SJSA1 (cell line): ENCODE measurements at places on chromosomes 3 and 15.

GRCh38 chr3:100838157-100838556 is 128.9 kb downstream of the TFG start:
- no peak overlapping the region for H3K27ac ChIP-seq
- H3K27me3 ChIP-seq = no peaks in the 10 kb centered on the region
- no peak for DNase-seq
- H3K4me1 ChIP-seq = no peaks in the 10 kb centered on the region
- H3K4me3 ChIP-seq = no peak overlapping the region

GRCh38 chr3:48543271-48543866 is 13.2 kb downstream of the PFKFB4 start:
- H3K27me3 ChIP-seq = no peaks in the 10 kb centered on the region
- no peak overlapping the region for H3K27ac ChIP-seq
- DNase-seq = no peak
- H3K4me3 ChIP-seq = no peak overlapping the region
- no peaks in the 10 kb centered on the region for H3K4me1 ChIP-seq

DNA sequence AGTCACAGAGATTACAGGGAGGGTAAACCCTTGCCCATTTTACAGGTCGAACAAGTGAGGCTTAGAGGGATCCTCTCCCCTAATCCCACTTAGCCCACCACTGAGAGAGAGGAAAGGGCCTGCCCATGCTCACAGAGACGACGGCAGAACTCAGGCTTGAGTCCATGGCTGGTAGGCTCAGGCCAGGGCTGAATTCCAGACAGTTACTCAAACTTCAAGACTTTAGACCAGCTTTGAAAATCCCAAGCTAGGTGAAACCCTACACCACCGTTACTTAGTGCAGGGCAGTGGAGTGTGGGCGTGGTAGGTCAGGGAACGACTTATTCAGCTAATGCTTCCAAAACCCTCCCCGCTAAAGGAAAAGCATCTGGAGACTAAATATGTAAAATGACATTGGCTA is 16.4 kb downstream of the GRIP2 start:
- no peaks in the 10 kb centered on the region for H3K4me1 ChIP-seq
- H3K4me3 ChIP-seq = no peak overlapping the region
- no peaks in the 10 kb centered on the region for H3K27me3 ChIP-seq
- no peak overlapping the region for H3K27ac ChIP-seq
- no peak for DNase-seq
- H3K36me3 ChIP-seq = no peaks in the 10 kb centered on the region

GRCh38 chr3:32880225-32880624 is 62.4 kb downstream of the TRIM71 start:
- no peaks in the 10 kb centered on the region for H3K27me3 ChIP-seq
- DNase-seq = no peak
- peaks cover 9% of the 10 kb centered on the region; the same call in 1 of the 2 replicates for H3K4me1 ChIP-seq
- no peak overlapping the region for H3K4me3 ChIP-seq
- no peak overlapping the region for H3K27ac ChIP-seq
- H3K36me3 ChIP-seq = no peaks in the 10 kb centered on the region

DNA sequence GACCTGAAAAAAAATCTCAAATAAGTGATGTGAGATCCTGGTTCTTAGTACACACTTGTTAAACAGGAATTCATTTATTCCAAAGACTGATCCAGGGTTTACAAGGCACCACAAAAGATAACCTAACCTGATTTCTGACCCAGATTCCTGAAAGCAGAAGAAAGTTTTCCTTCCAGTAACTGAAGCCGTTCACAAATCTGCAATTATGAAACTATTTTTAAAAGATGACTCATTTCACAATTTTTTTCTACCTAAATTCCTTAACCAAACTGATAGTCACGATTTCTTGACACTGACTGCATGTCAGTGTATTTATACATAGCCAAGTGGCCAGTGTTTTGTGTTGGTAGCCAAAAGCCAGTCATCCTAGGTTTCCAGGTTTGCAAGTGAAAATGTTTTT is 17.1 kb downstream of the SLC9A9 start:
- no peak overlapping the region for H3K27ac ChIP-seq
- DNase-seq = no peak
- H3K27me3 ChIP-seq = no peaks in the 10 kb centered on the region
- H3K4me1 ChIP-seq = no peaks in the 10 kb centered on the region
- H3K4me3 ChIP-seq = no peak overlapping the region

- no peak overlapping the region for H3K27ac ChIP-seq
- H3K4me1 ChIP-seq = peaks cover 16% of the 10 kb centered on the region
- no peaks in the 10 kb centered on the region for H3K36me3 ChIP-seq
- no peaks in the 10 kb centered on the region for H3K27me3 ChIP-seq
- no peak for DNase-seq
- no peak overlapping the region for H3K4me3 ChIP-seq
Observed at GRCh38 chr3:195163719-195164572, 107.0 kb downstream of the XXYLT1 start.

- no peaks in the 10 kb centered on the region for H3K36me3 ChIP-seq
- no peak overlapping the region for H3K4me3 ChIP-seq
Observed at GRCh38 chr3:52440249-52440551, 4.7 kb downstream of the SEMA3G start.

DNA sequence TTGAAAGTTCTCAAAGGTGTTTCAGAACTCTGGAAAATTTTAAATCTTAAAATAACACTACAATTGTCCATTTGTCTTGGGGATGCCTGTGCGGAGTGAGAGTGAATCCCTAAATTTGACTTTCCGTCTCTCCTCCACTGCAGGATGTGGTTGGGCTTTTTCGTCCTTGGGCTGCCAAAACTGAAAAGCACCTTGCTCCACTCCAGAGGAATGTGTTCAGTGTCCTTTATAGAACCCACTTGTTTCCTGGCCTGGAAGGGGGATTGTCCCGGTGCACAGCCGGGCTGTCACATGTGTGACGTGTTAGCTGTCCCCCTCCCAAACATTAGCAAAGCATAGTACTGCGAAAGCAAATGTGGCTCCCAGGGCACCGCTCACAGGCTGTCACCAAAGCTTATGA is 69.6 kb upstream of the ATP10A start:
- DNase-seq = no peak
- H3K4me3 ChIP-seq = no peak overlapping the region
- H3K27ac ChIP-seq = no peak overlapping the region
- H3K27me3 ChIP-seq = no peaks in the 10 kb centered on the region
- H3K4me1 ChIP-seq = peaks cover 12% of the 10 kb centered on the region

- no peak overlapping the region for H3K27ac ChIP-seq
- peaks cover 3% of the 10 kb centered on the region; the same call in 1 of the 2 replicates for H3K4me1 ChIP-seq
- no peak for DNase-seq
- peaks cover 22% of the 10 kb centered on the region for H3K36me3 ChIP-seq
Observed at GRCh38 chr15:79872358-79873017, 24.3 kb downstream of the MTHFS start.

DNA sequence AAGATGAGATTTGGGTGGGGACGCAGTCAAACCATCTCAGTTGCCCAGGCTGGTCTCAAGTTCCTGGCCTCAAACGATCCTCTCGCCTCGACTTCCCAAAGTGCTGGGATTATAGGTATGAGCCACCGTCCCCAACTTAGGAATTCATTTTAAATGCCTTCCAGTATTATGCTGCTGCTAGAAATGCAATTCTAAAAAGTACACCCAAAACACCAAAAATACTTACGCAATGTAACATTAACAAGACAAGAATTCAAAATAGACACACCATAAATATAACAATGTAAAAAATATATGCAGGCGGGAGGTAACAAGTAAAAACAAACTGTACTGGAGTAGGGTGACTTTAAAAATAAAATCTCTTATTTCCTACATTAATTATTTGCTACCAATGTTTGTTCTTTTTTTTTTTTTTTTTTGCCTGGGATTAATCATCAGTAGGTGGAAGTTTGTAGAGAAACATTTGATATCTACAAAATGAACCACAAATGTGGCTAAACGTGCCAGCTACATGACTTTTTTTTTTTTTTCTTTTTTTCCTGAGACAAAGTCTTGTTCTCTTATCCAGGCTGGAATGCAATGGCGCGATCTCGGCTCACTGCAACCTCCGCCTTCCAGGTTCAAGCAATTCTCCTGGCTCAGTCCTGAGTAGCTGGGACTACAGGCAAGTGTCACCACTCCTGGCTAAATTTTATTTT is 56.8 kb downstream of the SETMAR start:
- H3K27ac ChIP-seq = no peak overlapping the region
- DNase-seq = no peak
- no peaks in the 10 kb centered on the region for H3K4me1 ChIP-seq
- H3K36me3 ChIP-seq = no peaks in the 10 kb centered on the region

DNA sequence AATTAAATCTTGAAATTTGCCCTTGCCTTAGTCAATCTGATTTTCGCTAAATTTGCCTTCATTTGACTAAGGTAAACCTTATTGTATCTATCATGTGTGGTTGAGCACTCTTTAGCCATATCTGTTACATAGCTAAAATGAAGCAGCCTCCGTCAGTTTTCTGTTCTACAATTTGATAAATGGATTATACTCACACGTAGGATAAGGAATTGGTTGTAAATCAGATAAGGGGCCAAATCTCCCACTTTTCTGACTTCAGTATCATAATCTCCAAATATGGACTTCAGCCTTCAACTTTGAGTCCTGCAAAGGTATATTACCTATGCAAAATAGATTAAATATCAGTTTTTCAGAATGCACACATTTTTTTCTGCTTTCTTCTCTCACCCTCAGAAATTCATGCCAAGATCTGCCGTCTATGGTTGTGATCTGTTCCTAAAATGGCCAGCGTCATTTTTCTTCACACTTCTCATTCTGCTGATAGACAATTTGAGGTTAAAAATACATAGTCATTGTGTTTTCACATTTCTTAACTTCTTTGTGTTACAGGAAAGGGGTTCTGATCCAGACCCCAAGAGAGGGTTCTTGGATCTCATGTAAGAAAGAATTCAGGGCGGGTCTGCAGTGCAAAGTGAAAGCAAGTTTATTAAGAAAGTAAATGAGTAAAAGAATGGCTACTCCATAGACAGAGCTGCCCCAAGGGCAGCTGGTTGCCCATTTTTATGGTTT is 36.9 kb downstream of the RAB8B start:
- DNase-seq = no peak
- no peak overlapping the region for H3K27ac ChIP-seq
- peaks cover 26% of the 10 kb centered on the region for H3K36me3 ChIP-seq
- H3K4me1 ChIP-seq = peaks cover 21% of the 10 kb centered on the region

DNA sequence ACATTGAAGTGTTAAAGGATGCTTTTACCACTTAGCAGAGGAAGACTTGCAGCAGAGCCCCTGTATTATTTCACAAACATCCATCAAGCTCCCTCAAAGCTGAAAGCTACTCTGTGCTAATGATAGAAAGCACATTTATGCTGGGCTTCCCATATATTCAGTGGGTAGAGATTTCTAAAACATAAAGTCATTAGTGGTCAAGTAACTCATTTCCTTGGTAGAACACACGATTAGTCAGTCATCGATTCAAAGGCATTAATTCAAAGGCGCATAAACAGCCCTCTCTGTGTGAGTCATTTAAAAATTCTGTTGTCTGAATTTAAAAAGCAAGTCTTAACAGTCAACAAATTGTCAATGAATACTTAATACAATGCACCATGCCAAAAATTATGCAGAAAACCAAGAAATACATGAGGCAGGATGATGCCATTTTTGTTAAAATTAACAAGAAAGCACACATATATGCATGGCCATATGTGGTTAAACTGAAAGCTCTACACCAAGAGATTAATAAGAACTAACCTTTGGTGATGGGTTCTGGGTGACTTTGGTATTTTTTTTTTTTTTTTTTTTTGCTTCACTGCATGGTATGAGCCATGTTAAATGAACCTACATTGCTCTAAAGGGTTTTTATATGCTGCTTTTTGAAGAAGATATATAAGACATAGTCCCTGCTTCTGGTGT is 61.7 kb downstream of the LDHAL6B start:
- peaks cover 20% of the 10 kb centered on the region for H3K4me1 ChIP-seq
- no peaks in the 10 kb centered on the region for H3K27me3 ChIP-seq
- DNase-seq = no peak

GRCh38 chr3:45665101-45665572 is 24.1 kb upstream of the SACM1L start:
- DNase-seq = no peak
- peaks cover 36% of the 10 kb centered on the region for H3K4me1 ChIP-seq
- no peak overlapping the region for H3K27ac ChIP-seq
- peaks cover 34% of the 10 kb centered on the region for H3K36me3 ChIP-seq
- no peak overlapping the region for H3K4me3 ChIP-seq

DNA sequence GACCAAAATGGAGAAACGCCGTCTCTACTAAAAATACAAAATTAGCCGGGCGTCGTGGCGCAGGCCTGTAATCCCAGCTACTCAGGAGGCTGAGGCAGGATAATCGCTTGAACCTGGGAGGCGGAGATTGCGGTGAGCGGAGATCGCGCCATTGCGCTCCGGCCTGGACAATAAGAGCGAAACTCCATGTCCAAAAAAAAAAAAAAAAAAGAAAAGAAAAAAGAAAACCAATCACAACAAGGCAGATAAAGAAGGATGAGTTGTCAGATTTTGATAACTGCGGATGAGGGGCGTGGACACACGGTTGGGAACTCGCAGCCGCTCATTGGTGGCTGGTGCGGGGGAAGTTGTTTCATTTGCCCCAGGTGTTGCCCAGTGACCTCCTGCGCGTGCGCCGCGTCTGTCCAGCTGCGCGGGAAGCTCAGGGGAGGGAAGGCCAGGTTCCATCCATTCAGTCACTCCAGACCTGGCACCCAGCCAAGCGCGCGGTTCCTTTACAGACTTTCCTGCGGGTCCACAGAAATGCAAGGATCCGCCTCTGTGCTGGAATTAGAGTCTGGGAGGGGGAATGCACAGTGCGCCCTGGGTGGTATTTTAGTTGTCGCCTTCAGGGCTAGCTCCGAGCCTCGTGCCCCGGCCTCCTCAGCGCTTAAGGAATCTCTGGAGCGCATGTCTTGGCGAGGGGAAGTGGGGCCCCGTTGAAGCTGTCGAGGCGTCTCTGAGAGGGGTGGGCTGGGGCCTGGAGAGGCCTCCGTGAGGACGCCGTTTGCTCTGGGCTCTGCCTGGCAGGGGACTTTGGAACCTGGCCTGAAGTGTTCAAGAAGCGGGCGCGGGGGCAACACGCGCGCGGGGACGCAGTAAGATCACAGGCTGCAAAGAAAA is 708 bp upstream of the GCHFR start:
- H3K4me1 ChIP-seq = peaks cover 56% of the 10 kb centered on the region
- no peaks in the 10 kb centered on the region for H3K27me3 ChIP-seq
- peak overlapping the region; percentile 20 for H3K4me3 ChIP-seq
- peaks cover 14% of the 10 kb centered on the region for H3K36me3 ChIP-seq
- H3K27ac ChIP-seq = no peak overlapping the region

- no peaks in the 10 kb centered on the region for H3K36me3 ChIP-seq
- H3K4me3 ChIP-seq = no peak overlapping the region
- no peak for DNase-seq
- no peak overlapping the region for H3K27ac ChIP-seq
- H3K4me1 ChIP-seq = peaks cover 28% of the 10 kb centered on the region
Observed at GRCh38 chr3:45209526-45209925, 16.6 kb downstream of the TMEM158 start.

GRCh38 chr3:139201446-139202225 is 142.2 kb upstream of the MRPS22 start:
- H3K27me3 ChIP-seq = no peaks in the 10 kb centered on the region
- no peak overlapping the region for H3K4me3 ChIP-seq
- no peaks in the 10 kb centered on the region for H3K36me3 ChIP-seq
- H3K4me1 ChIP-seq = no peaks in the 10 kb centered on the region

- no peak overlapping the region for H3K4me3 ChIP-seq
- no peaks in the 10 kb centered on the region for H3K36me3 ChIP-seq
- H3K27me3 ChIP-seq = no peaks in the 10 kb centered on the region
- no peaks in the 10 kb centered on the region for H3K4me1 ChIP-seq
- no peak overlapping the region for H3K27ac ChIP-seq
- no peak for DNase-seq
Observed at GRCh38 chr3:30586806-30587486, 19.5 kb upstream of the TGFBR2 start.
